Activated CD4-positive, alpha-beta T cell treated with anti-CD3 and anti-CD28 coated beads, Interleukin-2, amount 10 ng/mL, durations not matched to agents 24 days and 14 days (primary cell): ENCODE measurements at places on chromosomes 2 and 18. TPM values are rescaled to one million over a fixed set of nuclear protein-coding genes. Genes with fewer than 3 reads are reported as not detected.

GRCh38 chr2:64492272-64492671, 31.9 kb upstream of the AFTPH start:
- H3K27ac ChIP-seq = no peak overlapping the region
- no peak overlapping the region for H3K4me3 ChIP-seq
- DNase-seq = no peak
- H3K27me3 ChIP-seq = peaks cover 27% of the 10 kb centered on the region
- no peaks in the 10 kb centered on the region for H3K36me3 ChIP-seq

DNA sequence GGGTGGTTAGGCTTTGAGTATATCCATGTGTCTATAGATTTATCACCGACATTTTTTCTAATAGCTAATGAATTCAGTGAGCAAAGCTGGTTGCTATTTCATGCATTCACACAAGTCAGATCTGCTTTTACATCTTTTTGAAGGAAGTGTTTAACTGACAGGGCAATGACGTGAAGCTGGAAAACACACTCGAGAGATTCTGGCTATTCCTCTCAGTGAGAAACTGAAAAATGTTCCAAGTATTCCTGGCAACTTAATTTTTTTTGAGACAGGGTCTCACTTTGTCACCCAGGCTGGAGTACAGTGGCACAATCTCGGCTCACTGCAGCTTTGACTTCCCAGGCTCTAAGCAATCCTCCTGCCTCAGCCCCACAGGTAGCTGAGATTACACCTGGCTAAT, 21.2 kb downstream of the RNF138 start:
- H3K4me3 ChIP-seq = no peak overlapping the region
- H3K4me1 ChIP-seq = peaks cover 28% of the 10 kb centered on the region
- H3K27me3 ChIP-seq = no peaks in the 10 kb centered on the region
- no peak overlapping the region for H3K27ac ChIP-seq
- H3K36me3 ChIP-seq = peaks cover 50% of the 10 kb centered on the region
- no peak for DNase-seq

DNA sequence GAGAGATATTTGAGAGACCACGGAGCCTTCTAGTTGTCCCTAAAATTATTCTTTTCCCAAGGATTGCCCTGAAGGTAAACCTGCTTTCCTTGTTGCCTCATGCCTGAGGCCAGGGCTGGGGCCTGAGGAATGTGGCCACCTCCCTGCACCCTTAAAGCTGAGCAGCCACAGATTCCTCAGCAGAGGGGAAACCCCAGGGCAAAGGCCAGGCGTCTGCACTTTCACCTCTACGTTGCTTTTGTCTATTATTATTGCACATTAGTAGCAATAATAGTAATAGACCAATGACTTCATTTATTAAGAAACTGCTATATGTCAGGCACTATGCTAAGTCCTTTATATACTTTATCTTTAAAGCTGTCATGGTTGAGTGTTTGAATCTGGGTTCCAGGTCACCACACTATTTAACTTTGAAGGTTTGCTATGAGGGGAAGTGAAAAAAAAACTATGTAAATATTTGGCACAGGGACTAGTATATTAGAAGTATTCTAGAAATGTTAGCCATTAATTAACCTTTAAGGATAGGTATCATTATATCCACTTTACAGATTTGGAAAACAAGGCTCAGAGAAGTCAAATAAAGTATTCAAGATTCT, 104.2 kb downstream of the LRRC30 start:
- H3K36me3 ChIP-seq = no peaks in the 10 kb centered on the region
- no peaks in the 10 kb centered on the region for H3K27me3 ChIP-seq
- no peaks in the 10 kb centered on the region for H3K4me1 ChIP-seq
- no peak for DNase-seq
- no peak overlapping the region for H3K4me3 ChIP-seq

DNA sequence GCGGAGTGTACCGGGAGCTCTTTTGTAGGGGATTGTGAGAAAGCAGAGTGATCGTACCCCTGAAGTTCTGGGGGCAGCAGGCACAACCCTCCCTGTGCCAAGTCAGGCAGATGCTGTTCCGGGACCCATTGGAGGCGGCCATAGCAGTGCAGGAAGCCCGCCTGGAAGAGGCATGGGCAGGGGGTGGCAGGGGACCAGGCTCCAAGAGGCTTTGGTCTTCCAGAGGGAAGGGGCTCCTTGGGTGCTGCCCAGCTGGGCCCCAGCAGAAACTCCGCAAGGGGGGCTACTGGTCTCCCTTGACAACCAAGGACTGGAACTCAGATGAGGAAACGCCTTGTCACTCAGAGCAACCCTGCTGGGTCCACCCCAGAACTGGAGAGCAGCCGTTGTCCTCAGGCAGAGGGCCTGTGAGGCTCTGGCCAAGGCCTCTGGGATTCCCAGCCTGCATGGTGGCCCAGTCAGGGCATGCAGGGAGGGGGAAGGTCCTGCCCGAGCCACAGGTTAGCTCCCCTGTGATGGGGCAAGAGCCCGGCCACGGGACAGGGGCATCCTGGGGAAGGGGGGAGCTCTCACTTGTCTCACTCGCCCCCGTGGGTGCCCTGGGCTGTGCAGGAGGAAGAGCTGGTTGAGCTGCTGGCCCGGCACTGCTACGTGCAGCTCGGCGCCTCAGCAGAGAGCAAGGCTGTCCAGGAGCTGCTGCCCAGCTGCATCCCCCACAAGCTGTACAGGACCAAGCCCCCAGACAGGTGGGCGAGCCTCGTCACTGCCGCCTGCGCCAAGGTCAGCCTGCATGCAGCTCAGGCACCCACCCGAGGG, 21.0 kb upstream of the GPR17 start:
- H3K4me3 ChIP-seq = no peak overlapping the region
- no peaks in the 10 kb centered on the region for H3K27me3 ChIP-seq
- no peaks in the 10 kb centered on the region for H3K36me3 ChIP-seq
- DNase-seq = no peak

DNA sequence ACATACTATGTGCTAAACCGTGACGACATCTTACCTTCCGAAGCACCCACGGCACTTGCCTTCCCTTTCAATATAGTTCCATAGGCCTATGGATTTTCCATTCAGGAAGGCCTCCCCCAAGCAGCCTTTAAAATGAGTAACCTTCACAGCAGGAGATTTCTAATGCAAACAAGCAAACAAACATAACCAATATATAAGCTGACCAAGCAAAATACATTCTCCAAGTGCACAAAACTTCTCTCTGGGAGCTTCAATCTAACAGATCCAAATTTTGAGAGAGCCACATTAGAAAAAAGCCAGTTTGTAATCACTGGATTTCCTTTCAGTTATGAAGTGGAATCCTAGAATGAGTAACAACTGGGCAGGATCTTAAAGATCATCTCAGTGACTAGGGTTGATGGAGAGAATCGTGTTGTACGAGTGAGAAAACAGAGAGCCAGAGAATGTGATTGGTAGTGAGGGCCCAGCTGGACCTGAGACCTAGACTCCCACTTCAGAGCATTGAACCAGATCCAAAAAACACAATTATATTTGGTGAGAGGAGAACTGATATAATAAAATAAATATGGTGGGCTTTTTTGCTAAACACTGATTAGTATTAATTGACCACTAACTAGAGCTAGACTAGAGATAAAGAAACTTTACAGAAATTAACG, 145.6 kb downstream of the LAMA1 start:
- no peaks in the 10 kb centered on the region for H3K27me3 ChIP-seq
- no peaks in the 10 kb centered on the region for H3K4me1 ChIP-seq
- H3K27ac ChIP-seq = no peak overlapping the region
- H3K36me3 ChIP-seq = no peaks in the 10 kb centered on the region
- no peak overlapping the region for H3K4me3 ChIP-seq

The HOXD12 gene
- total RNA-seq = not detected in 2 replicates

The MYCN gene
- 0.12 TPM in 1 of 2 replicates, not detected in the other for total RNA-seq
